ENCODE measurements at places on chromosomes 16 and 17. TPM values are rescaled to one million over a fixed set of nuclear protein-coding genes. Genes with fewer than 3 reads are reported as not detected.

Gene TBC1D3C
- total RNA-seq, result not detected

Gene CSH1
- not detected for total RNA-seq

Gene ANKRD13B
- 19.7 TPM for total RNA-seq

Gene BICDL2
- 0.18 TPM for total RNA-seq

DNA sequence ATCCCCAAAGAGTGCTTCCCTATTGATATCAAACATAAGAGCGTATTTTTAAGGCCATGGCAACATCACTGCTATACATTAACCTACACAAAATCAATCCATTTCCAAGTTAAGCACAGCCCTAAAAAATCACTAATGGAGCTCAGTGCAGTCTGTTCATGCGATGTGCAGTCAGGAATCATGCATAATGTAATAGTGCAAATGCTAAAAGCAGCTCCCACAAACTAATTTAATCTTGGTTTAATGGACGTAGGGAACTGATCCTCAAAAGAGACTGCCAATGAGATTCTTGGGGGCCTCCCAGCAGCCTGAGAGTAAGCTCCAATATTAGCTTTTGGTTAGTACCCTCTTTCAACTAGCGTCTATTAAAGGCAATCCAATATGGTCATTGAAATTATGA lies 245.9 kb downstream of the TOX3 start:
- no peaks in the 10 kb centered on the region for H3K4me1 ChIP-seq
- no peaks in the 10 kb centered on the region for H3K27me3 ChIP-seq
- H3K4me3 ChIP-seq, result no peak overlapping the region
- no peaks in the 10 kb centered on the region for H3K36me3 ChIP-seq
- no peak overlapping the region for H3K27ac ChIP-seq
- no peak for DNase-seq
